ENCODE measurements at places on chromosomes 7 and 10.

GRCh38 chr7:119397156-119397555 lies 875.8 kb upstream of the KCND2 start:
- DNase-seq: no peak

- no peak for DNase-seq
These were observed 908 bp downstream of the NOM1 start for GRCh38 chr7:156950381-156950858.

- DNase-seq: no peak
These were observed 318.9 kb downstream of the BMPER start for GRCh38 chr7:34224281-34224680.

- DNase-seq: no peak
These were observed 233.1 kb downstream of the PLXNA4 start for GRCh38 chr7:132343199-132343598.
